ENCODE measurements at places on chromosomes 7 and 10.

DNA sequence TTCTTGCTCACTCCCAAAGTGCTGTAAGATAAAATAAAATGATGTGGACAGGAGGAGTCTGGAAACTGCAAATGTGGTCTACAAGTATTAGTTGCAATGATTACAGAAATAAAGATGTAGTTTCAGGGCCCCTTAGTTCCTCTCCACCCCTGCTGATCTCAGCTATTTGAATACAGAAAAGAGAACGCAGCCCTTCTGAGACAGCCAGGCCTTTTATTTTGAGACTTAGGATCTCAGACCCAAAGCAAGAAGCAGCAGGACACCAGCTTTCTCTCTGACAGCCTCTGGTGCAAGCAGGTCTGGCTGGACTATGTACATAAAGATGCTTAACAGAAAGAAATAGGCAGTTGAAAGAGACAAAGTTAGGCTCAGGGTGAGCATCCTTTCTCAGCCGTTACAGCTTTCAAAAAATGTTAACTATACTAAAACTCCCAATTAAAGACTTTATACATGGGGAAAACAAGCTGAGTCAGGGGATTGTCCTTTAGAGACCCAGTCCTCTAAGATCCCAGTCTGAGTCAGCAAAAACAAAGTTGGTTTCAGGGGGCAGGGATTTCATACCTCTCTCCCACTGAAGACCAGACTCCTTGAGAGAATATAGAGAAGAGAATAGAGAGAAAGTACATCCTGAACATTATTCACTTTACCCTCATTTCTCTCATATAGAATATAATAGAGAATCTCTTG, 220.4 kb downstream of the TMEM178B start:
- no peak for DNase-seq

DNA sequence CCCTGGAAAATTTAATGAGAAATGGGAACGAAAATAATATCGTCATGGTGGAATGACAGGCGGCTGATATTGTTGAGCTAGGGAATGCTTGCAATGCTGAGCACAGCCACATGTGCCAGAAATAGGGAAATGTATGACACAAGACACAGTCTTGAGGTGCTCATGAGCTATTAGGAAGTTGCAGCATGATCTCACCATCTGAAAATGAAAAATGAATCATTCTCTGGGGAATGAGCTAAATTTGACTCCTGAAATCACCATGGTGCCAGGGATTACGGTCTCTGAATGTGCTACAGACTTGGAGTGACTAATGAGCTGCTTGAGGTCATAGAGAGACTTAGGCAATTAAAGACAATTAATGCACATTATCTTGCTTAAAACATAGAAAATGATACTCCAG, 845.0 kb downstream of the CNTNAP2 start:
- no peak for DNase-seq

DNA sequence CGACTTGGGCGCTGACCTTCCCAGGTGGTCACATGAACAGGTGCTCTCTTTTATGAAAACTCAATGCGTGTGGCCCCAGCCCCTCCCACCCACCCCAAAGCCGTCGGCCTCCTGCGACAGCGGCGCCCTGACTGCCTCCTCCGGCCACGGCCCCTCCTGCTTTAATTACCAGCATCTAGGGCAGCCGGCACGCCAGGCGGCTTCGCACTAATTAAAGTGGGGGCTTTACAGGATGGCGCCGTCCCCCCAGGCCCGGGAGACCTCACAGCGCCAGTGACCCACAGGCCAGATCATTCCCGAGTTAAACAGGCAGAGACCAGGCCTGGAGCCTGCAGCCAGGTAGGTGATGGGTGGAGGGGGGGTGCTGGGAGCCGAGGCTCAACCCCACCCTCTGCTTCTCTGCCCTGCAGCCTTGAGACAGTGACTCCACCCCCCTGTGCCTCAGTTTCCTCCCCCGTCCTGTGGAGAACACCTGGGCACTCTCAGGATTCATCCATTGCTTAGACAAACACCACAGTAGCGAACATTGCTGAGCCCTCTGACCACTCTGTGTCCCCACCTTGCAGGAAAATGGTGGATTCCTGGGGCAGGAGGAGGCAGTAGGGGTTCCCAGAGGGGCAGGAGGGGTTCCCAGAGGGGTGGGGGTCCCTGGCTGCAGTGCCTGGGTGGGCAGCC, 100.8 kb downstream of the MICALL2 start:
- no peak for DNase-seq

- no peak for DNase-seq
These were observed 68.9 kb downstream of the XRCC2 start for GRCh38 chr7:152607007-152607406.

DNA sequence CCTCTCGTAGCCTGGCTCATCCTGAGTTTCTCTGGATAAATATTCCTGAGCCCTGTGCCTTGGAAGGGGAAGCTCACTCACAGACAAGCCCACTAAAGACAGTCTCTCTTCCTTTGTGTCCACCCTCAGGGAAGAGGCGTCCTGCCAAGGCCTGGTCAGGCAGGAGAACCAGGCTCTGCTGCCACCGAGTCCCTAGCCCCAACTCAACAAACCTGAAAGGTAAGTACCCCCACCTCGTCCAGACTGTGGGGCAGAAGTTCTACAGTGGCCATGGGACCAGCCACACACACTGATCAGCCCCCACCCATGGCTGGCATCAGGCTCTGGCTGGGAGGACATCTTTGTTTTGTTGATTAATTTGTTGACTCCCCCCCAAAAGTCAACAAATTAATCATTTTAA, 2.8 kb downstream of the GPR15LG start:
- DNase-seq = no peak

- DNase-seq = no peak
These were observed 130.6 kb downstream of the WDR11 start for GRCh38 chr10:120981601-120982391.

GRCh38 chr7:91598791-91599190, 281.7 kb downstream of the MTERF1 start:
- no peak for DNase-seq

DNA sequence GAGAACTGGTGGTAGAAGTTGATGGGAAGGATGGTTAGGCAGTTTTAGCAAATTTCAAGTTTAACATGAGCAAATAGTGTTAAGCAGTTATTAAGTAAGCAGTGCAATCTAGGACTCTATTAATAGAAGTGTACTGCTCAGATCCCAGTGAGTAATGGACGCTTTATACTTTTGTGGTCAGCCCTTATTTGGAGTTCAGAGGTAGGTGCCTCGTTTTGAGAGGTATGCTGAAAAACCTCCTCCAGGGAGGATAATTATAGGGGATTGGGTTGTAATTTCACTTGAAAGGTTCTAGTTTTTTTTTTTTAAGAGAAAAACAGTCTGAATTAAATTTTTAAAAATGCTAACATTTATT, 33.5 kb upstream of the CCDC7 start:
- DNase-seq = no peak

- no peak for DNase-seq
These were observed 31.2 kb upstream of the AOAH start for GRCh38 chr7:36755484-36755883.

- no peak for DNase-seq
These were observed 147.9 kb downstream of the ARHGAP12 start for GRCh38 chr10:31780717-31781116.

DNA sequence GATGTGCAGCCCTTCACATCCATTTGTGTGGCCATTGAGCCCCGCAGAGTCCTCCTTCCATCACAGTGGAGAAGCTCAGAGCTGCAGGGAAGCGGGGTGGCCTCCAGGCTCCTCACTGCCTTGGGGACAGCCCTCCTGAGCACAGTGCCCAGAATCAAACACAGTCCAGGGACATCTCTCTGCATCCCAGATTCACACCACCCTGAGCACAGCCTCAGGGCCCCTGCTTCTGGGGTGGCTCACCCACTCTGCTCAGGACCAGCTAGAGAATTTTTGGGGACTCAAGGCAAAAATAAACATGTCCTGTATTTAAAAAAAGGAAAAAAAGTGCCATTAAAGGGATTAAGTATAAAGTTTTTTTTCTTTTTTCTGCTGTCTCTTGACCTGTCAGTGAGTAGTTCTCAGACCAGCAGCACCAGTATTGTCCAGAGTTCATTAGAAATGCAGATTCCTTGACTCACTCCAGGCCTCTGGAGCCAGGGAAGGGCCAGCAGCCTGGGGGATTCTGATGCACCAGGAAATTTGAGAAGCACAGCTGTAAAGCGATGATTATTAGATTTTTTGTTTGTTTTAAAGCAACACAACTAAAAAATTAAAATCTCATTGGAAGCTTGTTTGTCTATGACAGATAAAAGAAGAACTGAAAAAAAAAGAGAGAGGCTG, 61.6 kb downstream of the ARHGAP22 start:
- no peak for DNase-seq

DNA sequence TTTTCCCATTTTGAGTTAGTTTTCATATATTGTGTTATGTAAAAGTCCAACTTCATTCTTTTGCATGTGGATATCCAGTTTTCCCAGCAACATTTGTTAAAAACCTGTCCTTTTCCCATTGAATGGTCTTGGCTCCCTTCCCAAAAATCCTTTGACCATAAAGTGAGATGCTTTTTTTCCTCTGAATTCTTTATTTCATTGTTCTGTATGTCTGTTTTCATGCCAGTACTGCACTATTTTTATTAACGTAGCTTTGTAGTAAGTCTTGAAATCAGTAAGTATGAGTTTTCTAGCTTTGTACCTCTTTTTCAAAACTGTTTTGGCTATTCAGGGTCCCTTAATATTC, 20.0 kb downstream of the C1GALT1 start:
- no peak for DNase-seq

DNA sequence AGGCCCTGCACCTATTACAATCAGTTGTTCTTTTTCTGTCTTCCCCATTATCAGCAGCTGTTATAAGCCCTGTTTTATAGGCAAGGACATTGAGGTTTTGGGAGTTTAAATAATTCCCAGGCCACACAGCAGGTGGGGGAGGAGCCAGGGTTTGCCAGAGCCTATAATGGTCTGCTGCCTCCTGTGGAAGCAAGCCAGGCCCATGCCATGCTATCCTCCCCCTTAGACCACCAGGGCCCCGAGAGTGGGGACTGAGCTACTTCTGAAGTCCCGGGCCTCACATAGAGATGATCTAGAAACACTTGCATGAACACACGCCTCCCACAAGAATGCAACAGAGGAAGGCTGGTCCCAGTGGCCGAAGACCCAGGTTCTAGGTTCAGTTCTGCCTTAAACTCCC, 141.7 kb downstream of the SH3PXD2A start:
- DNase-seq = no peak

DNA sequence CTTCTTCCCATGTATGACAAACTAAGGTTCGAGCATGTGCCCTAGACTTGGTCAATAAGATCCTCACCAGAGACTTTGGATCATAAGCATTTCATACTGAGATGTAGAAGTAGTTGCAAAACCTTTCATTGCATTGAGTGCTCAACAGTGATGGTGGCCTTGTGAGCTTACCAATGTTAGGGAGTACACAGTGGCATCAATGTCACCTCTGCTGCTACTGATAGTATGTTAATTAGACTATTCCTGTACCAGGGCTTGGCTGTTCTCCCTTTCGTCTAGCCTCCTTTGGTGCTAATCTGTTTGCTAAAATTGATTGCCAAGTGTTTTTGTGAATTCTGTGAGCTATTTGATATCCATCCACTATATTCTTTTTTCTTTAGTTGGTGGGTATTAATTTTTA, 264.5 kb upstream of the SEMA3C start:
- DNase-seq = no peak

DNA sequence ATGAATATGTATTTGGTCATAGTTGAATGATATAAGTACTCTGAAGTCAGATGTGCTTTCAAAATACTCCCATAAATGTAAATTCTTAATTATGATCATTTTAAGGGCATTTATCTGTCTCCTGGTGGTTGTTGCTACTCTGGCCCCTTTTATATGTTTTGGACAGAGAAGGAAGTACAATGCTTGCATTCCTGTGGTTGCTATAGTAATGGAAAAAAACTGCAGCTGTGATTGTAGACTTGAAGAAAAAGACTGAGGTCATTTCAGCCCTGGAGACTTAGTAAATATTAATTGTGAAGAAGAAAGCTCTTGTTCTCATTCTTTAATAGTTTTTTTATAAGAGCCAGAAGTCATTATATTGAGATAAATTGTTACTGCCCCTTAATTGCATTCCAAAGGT, 70.2 kb upstream of the FERD3L start:
- no peak for DNase-seq

DNA sequence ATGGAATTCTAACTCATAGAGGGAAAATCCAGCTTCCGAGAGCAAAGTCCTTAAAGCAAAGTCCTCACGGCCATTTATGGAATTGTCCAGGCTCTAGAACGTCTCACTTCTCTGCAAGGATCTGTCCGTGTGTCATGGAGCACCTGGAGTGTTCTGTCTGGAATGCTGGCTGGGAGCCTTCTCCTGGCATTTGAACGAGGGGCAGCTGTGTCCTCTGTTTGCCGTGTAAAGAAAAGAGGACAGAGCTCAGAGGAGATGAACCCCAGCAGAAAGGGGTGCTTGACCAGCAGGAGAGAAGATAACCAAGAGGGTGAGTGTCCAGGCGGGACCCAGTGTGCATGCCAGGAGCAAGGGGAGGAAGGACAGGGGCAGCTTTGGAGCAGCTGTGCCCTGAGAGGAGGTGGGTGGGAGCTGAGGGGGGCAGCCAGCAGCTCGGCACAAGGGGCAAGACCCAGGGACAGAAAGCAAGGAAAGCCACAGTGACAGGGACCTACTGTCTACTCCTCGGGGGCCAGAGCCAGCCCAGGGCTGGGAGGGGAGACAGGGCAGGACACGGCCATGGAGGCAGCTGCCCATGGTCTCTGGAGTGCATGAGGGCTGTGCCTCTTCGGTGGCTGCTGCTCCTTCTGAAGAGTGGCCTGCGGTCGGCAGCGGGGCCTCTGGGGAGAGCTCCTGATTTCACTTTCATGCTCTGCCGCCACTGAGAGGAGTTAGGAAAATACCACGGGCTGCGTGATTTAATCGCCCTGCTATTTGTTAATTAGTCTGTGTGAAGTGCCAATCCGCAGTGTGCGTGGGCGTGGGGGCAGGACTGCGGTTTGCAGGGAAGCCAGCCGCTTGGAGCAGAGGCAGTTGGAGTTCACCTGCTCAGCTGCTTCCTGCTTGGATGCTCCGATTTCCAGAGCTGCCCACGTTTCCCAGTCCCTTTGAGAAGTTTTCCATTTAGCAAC, 149.3 kb upstream of the SHH start:
- DNase-seq = no peak

GRCh38 chr10:50286517-50286916, 35.2 kb upstream of the ASAH2 start:
- no peak for DNase-seq

DNA sequence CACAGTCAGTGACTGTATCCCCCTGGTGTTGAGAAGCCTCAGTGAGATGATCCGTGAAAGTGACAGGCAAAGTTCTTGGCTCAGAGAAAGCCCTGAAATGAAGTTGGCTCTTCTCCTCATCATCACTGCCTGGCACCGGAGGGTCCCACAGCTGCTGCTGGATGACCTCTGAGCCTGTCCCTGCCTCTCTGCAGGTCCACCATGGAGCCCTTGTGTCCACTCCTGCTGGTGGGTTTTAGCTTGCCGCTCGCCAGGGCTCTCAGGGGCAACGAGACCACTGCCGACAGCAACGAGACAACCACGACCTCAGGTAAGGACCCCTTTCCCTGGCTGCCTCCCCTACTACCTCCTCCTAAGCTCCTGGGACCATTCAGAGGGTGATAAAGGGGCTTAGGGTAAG, 85.5 kb downstream of the MKI67 start:
- no peak for DNase-seq

GRCh38 chr7:90621747-90622140, 25.6 kb downstream of the CDK14 start:
- no peak for DNase-seq

All from stimulated activated CD4-positive, alpha-beta T cell treated with anti-CD3 and anti-CD28 coated beads, Interleukin-2, amount 100 ng/mL, for 4 hours (primary cell).